Cortex of kidney (tissue), 1 donor: ENCODE measurements at places on chromosomes 4 and X.

- no peak for DNase-seq
Measured at GRCh38 chr4:99252746-99253145, 33.7 kb upstream of the ADH6 start.

DNA sequence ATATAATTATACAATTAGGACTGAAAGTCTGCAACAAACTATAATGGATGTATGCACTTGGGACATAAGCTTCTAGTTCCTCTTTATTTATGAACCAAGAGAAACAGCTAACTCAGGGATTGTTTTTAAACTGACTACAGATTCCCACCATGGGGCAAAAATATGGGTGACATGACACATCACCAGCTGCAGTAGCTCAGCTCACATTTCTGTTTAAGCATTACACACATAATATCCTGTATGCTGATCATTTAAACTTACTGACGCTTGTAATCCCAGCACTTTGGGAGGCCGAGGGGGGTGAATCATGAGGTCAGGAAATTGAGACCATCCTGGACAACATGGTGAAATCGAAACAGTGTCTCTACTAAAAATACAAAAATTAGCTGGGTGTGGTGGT lies 11.5 kb downstream of the FGB start:
- DNase-seq = no peak

DNA sequence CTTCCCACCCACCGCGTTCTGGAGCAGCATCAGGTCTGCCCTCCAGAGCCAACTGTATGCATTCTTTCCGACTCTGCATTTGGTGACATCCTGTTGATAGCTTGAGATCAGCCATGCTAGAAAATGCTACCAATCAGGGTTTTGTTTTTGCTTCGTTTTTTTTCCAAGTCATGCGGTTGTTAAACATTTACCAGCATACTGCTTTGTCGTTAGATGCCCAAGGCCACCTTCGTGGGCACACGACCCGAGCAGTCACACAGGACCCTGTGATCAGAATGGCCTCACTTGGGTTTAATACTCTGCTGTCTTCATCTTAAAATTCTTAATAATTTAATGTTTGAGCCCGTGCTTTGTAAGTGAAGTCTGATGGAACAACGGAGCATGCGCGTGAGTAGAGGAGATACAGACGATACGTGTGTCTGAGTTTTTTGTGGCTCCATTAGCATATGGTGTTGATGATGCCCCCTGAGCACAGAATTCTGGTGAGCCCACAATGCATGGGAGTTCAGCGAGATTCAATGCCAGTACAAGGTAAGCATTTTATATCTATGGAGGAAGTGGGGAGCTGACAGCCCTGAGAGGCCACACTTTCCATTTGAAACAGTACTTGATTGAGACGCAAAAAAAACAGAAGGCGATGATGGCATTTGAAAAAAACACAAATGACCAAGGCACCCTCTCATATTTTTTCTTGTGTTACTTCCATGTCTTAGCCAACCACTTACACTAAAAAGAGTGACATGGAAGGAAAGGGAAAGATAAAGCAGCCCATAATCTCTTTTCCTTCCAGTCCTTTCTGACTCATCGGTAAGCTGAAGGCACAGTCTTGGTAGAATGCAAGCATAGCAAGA lies 323.6 kb downstream of the BCOR start:
- DNase-seq = no peak

DNA sequence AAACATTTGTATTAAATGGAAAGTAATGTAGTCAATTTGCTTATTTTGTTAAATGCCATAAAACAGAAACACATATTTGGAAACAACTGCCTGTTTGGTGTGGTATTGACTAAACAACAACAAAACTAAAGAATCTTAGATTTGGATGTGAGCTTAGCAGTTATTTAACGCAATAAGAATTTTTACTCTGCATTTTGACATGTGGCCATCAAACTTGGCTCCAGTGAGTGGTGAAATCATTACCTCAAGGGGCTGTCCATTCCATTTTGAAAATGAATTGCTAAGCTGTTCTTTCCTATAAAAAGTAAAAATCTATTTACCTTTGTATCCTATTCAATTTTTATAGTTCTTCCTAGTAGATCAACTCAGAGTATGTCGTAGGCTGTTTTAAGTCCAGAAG lies 84.2 kb downstream of the DKK2 start:
- DNase-seq = no peak
